ENCODE measurements at places on chromosomes 5 and 9. TPM values are rescaled to one million over a fixed set of nuclear protein-coding genes. Genes with fewer than 3 reads are reported as not detected.

- no peak for DNase-seq
These were observed 21.7 kb upstream of the RNF130 start for GRCh38 chr5:180093241-180093640.

DNA sequence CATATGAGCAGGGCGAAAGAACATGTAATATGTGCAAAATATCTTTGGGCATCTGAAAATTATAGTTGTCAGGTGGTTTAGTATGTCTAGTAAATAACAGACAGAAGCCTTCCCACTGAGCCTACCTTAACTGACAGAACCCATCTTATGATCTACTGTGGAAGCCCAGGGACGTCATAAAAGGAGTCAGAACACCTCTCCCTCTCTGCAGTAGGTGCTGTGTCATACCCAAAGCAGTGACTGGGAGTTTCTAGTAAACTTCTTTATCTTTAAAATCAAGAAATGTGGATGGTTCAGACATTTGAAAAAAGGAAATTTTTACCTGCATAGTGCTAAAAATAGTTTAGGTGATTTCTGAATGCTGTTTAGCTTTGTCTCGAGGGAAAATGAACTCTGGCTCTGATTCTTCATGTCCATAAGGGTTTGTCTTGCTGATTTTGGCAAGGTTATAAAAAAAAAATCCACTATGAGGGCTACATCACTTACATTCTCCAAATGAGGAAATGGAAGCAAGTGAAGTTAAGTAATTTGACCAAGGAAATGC is 104.0 kb downstream of the NUDT12 start:
- no peak for DNase-seq

The LRRC19 gene
- total RNA-seq, result not detected

- no peak for DNase-seq
These were observed 144.4 kb upstream of the ANKRD55 start for GRCh38 chr5:56377573-56377972.

The EPB41L4A gene
- total RNA-seq, result 49.6 TPM

DNA sequence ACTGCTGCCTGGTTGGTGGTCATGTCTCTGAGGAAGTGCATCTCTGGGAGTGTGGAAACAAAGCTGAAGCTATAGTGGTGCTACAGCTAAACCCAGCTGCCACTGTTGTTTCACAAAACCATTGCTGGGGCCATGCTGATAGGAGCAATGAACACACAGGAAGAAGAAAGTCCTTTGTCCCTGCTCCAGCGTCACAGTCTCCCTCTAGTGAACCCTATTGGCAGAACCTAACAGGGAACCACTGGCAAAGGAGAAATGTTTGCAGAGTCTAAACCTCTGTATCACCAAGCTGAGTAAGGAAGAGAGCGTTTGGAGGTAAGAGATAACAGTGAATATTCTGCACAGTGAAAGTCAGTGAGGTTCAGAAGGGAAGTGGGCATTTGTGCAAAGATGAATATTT is 244.0 kb downstream of the YTHDC2 start:
- DNase-seq, result no peak

DNA sequence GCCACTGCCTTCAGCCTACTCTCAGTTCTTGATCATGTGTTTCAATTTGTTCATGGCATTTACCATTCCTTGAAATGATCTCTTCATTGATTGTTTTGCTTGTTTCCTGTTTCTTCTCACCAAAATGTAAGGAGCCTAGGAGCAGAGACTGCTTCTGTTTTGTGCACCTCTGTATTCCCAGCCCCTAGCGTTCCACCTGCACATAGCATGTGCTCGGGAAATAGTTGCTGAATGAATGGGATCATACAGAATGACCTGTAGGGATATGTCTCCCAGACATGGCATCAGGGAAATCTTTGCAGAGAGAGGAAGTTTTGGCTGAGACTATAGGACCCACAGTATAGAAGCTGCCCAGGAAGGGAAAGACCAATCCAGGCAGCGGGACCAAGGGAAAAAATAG is 6.2 kb upstream of the CERCAM start:
- no peak for DNase-seq

The ACTBL2 gene
- under 0.01 TPM for total RNA-seq

The PDZD2 gene
- total RNA-seq, result 0.20 TPM

The SLC34A1 gene
- total RNA-seq, result not detected

- DNase-seq, result peak; percentile 35
These were observed 49.4 kb downstream of the ITGA1 start for GRCh38 chr5:52837068-52837467.

- no peak for DNase-seq
These were observed 39.1 kb upstream of the S1PR3 start for GRCh38 chr9:88952086-88952615.

GRCh38 chr5:178602752-178603151 is 12.6 kb upstream of the COL23A1 start:
- no peak for DNase-seq

The GLRA1 gene
- total RNA-seq, result not detected

All from lung microvascular endothelial cell (primary cell).